CD4-positive, alpha-beta T cell treated with Interleukin-1 beta for 1 hour (primary cell): ENCODE measurements at places on chromosomes 11 and 22.

DNA sequence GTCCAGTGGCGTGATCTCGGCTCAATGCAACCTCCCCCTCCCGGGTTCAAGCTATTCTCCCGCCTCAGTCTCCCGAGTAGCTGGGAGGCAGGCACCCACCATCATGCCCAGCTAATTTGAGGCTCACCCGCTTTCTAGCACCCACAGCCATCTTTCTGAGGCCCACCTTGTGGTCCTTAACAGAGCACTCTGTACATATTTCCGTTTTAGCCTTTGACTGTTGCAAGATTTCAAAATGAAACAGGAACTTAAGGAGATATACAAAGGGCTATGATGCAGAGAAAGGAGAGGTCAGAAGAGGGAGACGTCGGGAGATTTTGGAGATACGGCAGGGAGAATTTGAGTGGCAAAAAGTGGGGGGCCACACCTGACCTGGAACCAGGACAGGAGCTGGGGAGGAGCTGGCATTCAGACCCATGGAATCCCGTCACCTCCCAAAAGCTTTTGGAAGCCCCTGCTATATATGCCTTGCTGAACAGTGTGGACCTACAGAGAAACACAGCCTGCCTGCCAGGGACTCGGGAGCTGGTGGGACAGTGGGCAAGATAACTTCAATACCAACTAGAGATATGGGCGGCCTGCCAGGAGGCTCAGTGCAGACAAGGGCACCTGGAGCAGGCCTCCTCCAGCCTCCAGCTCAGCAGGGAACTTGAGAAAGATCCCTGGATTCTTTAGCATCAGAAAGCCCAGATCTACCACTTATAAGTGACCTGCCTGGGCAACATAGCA, 8.0 kb upstream of the CLCF1 start:
- DNase-seq, result no peak

DNA sequence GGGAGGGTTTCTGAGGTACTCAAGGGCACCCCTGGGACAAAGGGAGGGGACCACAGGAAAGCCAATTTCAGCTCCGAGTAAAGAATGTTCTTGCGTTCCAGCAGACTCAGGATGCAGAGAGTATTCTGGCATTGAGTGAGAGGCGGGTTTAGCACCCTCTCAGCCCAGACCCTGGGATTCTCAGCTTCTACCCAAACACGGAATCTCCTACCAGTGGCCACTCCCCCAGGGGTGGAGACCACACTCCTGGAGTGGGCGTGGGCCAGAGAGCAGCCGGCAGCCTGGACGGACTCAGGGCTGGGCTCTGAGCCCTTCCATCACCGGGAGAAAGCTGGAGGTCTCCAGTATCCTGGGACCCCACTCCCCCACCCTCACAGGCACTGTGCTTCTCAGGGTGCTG, 26.1 kb upstream of the TTLL12 start:
- DNase-seq, result no peak

DNA sequence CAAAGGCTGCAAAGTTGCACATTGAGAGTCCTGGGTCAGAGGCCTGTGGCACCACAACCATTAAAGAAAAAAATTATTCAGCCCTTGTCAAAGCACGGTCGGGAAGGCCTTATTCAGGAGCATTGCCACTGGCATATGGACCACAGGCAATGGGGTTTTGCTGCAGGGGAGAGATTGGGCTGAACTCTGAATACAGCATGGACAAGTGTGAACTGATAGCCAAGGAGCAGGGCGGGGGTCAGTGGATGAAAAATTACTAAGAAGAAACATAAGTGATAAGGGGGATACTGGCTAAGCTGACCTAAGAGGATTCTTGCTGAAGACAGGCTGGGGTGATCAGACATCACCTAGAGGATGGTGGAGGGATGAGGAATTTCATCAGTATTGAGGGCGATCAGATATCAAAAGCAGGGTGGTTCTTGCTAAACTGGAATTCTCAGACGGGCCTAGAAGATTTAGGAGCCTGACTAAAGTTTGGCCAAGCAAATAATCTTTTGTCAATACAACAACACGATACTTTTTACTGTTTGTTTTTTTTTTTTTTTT, 3.3 kb upstream of the DGCR8 start:
- DNase-seq, result no peak

- peak; percentile 54 for DNase-seq
Observed at GRCh38 chr22:44031158-44031952, 7.3 kb downstream of the PARVB start.

DNA sequence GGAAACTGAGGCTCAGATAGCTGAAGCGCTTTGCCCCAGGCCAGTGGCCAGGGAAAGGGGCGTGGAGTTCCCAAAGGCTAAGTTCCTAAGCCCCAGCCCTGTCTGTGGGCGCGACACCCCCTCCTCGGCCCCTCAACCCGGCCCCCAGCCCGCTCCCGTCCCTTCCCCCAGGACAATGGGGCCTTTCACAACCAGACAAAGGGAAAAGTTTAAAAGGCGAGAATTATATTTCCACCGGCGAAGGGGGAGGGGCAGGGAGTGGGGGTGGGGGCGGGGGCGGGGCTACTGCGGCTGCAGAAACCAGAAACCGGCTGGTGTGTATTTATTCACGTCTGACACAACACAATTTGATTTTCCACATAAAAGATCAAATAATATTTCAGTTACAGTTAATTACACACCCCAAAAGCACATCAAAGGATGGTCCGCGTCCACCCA, 192.1 kb downstream of the MN1 start:
- DNase-seq, result no peak

- no peak for DNase-seq
Observed at GRCh38 chr11:45267652-45268299, 18.4 kb downstream of the SYT13 start.

GRCh38 chr11:130118636-130119387, 40.8 kb upstream of the ST14 start:
- peak; percentile 34 for DNase-seq
